ENCODE measurements at places on chromosomes 2 and 18.

- no peak for DNase-seq
Observed at GRCh38 chr18:59220164-59220783, 316 bp downstream of the GRP start.

- no peak for DNase-seq
Observed at GRCh38 chr18:22879293-22879692, 53.8 kb upstream of the RBBP8 start.

- no peak for DNase-seq
Observed at GRCh38 chr2:23375448-23375847, 9.5 kb upstream of the KLHL29 start.

DNA sequence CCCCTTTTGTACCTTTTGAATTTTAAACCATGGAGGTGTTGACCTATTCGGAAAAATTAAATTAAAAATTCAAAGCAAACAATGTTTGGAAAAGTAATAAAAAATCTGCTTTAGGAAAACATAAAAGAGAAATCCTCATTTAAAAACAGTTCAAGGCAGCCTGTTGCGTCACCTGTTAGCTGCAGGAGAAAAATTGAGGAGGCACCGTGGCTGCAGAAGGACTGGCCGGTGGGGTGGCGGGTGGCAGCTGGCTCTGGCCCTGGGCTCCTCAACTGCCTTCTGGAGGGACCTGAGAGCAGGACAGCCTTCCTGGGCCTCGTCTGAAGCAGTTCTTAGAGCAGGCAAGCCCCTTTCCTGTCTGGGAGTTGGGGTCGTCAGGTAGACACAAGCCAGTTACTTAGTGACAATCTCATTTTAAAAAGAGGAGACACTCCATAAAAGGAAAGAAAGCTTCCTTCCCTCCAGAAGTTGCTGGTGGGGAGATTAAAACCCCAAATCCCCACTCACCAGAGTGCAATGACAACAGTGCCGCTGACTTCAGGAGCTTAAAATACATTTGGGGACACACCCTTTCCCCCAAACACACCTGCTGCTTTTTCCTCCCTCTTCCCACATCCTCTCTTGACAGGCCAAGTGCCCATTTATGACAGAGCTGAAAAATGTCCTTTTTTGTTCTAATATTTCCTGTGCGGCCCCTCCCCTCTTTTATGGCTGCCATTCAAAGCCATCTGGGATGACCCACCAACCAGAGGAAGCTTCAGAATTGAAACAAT, 9.7 kb downstream of the ZBTB7C start:
- no peak for DNase-seq

DNA sequence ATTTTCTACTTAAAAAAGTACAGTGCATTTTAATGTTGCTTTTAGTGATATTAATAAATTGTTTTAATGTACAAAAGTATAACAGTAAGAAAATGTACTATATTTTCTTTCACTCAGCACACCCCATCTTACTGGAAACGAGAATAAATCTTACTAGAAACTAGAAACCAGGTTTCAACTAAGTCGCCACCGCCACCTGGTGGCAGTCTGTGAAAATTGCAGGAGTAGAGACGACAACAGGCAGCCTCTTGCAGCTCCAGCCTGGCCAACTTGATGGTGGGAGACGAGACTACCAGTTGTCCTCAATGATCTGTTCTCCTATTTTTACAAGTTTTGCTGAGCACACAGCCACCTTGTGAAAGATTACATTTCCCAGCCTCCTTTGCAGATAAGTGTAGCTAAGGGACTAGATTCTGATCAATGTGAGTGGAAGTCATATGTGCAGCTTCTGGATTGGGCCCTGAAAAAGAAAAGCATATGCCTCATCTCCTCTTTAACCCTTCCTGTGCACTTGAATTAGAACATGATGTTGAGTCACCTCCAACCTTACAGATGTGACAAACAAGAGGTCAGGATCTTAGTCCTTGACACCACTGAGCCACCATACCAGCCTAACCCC, 8.7 kb downstream of the OTOF start:
- no peak for DNase-seq

DNA sequence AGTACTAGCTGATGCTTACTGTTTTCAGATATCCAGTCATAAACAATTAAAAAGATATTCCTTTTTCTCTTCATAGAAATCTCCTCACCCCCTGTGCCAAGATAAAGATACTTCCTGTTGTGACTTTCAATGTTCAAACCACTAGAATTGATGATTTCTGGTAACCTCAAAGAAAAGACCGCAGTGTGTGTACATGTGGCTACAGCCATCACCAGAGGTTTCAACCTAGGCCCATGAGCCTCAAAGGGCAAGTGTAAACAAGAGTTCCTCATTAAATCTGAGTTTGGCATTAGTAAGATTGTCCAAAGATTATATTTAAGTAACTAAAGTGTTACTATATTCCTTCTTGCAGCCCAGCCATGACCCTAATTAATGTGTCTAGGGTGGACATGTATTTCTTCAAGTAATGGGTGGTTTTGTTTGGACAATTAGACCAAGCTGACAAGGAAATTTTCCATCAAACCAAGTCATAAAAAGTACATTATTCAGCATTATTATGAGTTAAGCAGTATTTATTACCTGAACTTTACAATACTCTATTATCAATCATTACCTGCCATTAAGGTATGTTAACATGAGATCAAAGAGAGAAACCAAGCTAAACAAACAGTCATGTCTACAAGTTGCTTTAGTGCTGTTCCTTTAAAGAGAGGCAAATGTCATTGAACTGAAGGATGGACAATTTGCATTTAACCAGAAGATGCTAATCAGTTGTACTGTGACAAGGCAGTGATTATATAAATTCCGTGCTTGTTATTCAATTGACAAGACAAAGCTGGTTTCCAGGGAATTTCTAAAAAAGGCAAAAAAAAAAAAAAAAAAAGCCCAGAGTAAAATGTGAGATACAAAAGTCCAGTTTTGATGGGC, 382.7 kb downstream of the LNPK start:
- DNase-seq: no peak

- DNase-seq: peak; percentile 35
Observed at GRCh38 chr2:74548900-74549826, 4.6 kb downstream of the LOXL3 start.
